ENCODE measurements at places on chromosomes 5 and 9. TPM values are rescaled to one million over a fixed set of nuclear protein-coding genes. Genes with fewer than 3 reads are reported as not detected.

The TAF11L11 gene
- total RNA-seq, result not detected

The FNIP1 gene
- total RNA-seq, result 19.0 TPM

The FAM169A gene
- total RNA-seq, result 3.5 TPM

The KCTD16 gene
- total RNA-seq, result not detected

The DOCK8 gene
- total RNA-seq, result 122 TPM

The TEX48 gene
- total RNA-seq, result 1.0 TPM

The ELAVL2 gene
- total RNA-seq, result not detected

The PCDHGB2 gene
- total RNA-seq, result 0.93 TPM

The MAP1B gene
- total RNA-seq, result not detected

The SLC23A1 gene
- 1.5 TPM for total RNA-seq

The HAVCR1 gene
- total RNA-seq, result 2.4 TPM

The FAM153A gene
- 6.3 TPM for total RNA-seq

The SOHLH1 gene
- total RNA-seq, result not detected

The GAPT gene
- total RNA-seq, result not detected

The PIP5KL1 gene
- total RNA-seq, result 1.1 TPM

The TMC1 gene
- total RNA-seq, result not detected

The SIT1 gene
- 86.6 TPM for total RNA-seq

The UBAP2 gene
- total RNA-seq, result 57.4 TPM

The STKLD1 gene
- 1.5 TPM for total RNA-seq

The RMI1 gene
- 25.6 TPM for total RNA-seq

The CCNH gene
- total RNA-seq, result 80.9 TPM

The TTC16 gene
- 0.10 TPM for total RNA-seq

The SH3RF2 gene
- total RNA-seq, result 0.18 TPM

The KCNV2 gene
- total RNA-seq, result not detected

The AFAP1L1 gene
- total RNA-seq, result not detected

The ZDHHC11B gene
- not detected for total RNA-seq

The RASGEF1C gene
- total RNA-seq, result not detected

The DAB2IP gene
- total RNA-seq, result 0.05 TPM

The UNC13B gene
- 0.41 TPM for total RNA-seq

The PCDHA9 gene
- not detected for total RNA-seq

The KLF9 gene
- 18.1 TPM for total RNA-seq

The SPIN1 gene
- 39.1 TPM for total RNA-seq

The SAXO1 gene
- total RNA-seq, result not detected

The TAF9 gene
- total RNA-seq, result 60.0 TPM

The FOXD1 gene
- 0.13 TPM for total RNA-seq

The CDKN2A gene
- total RNA-seq, result 5.4 TPM

The KIF20A gene
- 18.8 TPM for total RNA-seq

The POLK gene
- 38.0 TPM for total RNA-seq

The MOB3B gene
- total RNA-seq, result 0.26 TPM

The SLC4A9 gene
- total RNA-seq, result not detected

The C9 gene
- total RNA-seq, result not detected

The FOXD4L4 gene
- 0.10 TPM for total RNA-seq

The IFNE gene
- total RNA-seq, result not detected

The SPATA31E1 gene
- total RNA-seq, result not detected

The TSSK1B gene
- not detected for total RNA-seq

The VCAN gene
- 0.05 TPM for total RNA-seq

The LHX2 gene
- not detected for total RNA-seq

The RETREG1 gene
- total RNA-seq, result 22.4 TPM

The PCDHGB3 gene
- total RNA-seq, result 0.66 TPM

The SLC6A18 gene
- total RNA-seq, result not detected

The RANBP17 gene
- total RNA-seq, result not detected
